ENCODE measurements at places on chromosomes 3 and 15. TPM values are rescaled to one million over a fixed set of nuclear protein-coding genes. Genes with fewer than 3 reads are reported as not detected.

Gene PLS1
- total RNA-seq = 6.1 TPM

Gene ST8SIA2
- not detected for total RNA-seq

Gene LCMT2
- total RNA-seq = 8.9 TPM

Gene PSMD2
- total RNA-seq = 214 TPM

Gene SPINK8
- total RNA-seq = not detected

Gene POTEB
- total RNA-seq = not detected

- no peak for DNase-seq
Measured at GRCh38 chr3:39961230-39961629, 151.8 kb downstream of the MYRIP start.

DNA sequence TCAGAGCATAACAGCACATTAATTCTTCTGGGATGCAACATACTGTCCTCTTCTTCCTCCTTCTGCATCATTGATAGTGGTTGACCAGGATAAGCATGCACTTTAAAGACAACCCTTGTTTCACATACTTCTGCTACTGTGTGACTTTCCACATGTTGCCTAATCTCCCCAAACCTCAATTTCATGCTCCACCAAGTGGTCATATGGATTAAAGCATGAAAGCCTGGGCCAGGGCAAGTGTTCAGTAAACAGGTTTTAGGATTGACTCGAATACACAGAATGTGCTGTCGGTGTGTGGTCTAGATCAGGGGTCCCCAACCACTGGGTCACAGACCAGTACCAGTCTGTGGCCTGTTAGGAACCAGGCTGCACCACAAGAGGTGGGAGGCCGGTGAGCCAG lies 22.5 kb upstream of the BFSP2 start:
- no peak for DNase-seq

DNA sequence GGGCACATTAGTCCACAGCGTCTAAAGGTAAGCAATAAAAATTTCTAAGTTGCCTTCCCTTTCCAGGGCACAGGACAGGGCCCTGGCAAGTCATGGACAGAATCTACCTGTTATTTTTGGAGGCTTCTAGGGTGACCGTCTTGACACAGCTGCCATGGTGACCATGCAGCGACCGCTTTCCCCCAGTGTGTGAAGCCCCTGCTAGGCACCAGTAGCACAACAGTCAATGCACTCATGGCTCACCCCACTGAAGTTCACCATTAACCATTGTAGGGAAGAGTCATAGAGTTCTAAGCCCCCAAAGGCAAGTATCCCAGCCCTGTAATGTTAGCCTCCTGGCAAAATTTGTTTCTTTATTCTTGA lies 43.8 kb upstream of the SLCO2A1 start:
- DNase-seq = peak; percentile 53

- no peak for DNase-seq
Measured at GRCh38 chr3:191383124-191383523, 52.8 kb upstream of the UTS2B start.

DNA sequence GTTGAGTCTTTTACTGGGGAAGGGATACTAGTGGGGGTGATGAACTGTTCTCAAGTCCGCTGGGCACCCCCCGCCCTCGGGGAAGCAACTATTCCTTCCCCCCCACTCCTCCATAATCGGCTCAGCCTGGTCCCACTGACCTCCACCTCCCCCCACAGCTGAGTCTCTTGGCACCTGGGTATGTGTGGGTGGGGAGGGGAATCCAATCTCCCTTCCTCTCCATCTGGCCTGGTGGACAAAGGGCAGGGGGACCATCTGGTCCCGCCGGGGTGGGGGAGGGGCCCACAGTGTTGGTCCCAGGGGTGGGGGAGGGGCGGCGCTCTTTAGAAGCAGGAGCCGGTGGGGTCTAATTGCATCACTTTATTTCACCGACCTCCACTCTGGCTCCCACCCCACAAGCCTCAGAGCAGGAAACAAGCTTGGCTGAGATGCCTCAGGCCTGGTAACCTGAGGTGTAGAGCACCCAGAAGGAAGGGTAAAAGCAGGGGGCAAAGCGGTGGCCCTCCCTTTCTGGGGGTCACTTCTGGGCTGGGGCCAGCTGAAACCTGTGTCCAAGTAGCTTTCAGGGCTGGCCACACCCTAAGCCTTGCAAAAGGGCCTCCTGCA lies 1.0 kb upstream of the PCBP4 start:
- no peak for DNase-seq

- DNase-seq = no peak
Measured at GRCh38 chr15:77529394-77530159, 103.1 kb downstream of the LINGO1 start.

GRCh38 chr15:98009169-98009568 lies 48.7 kb downstream of the ARRDC4 start:
- DNase-seq = no peak

GRCh38 chr3:151896246-151897012 lies 23.0 kb downstream of the SUCNR1 start:
- no peak for DNase-seq

DNA sequence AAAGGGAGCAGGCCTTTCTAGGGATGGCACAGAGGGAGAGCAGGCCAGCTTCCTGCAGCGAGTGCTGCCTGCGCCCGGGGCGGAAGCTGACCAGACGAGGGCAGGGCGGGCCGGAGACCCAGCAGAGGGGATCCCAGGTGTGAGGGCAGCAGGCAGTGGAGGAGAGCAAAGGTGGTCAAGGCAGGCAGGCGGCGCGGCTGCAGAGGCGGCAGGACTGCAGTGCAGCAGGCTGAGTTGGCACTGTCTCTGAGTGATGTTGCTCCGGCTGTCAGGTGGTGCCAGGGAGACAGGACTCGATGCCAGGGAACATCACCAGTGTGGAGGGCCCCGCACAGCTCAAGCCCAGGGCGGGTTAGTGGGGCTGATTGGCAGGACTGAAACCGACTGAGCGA lies 22.3 kb upstream of the PLXNA1 start:
- no peak for DNase-seq
